NCI-H1105 (cell line): ENCODE measurements at places on chromosomes 1 and 21.

DNA sequence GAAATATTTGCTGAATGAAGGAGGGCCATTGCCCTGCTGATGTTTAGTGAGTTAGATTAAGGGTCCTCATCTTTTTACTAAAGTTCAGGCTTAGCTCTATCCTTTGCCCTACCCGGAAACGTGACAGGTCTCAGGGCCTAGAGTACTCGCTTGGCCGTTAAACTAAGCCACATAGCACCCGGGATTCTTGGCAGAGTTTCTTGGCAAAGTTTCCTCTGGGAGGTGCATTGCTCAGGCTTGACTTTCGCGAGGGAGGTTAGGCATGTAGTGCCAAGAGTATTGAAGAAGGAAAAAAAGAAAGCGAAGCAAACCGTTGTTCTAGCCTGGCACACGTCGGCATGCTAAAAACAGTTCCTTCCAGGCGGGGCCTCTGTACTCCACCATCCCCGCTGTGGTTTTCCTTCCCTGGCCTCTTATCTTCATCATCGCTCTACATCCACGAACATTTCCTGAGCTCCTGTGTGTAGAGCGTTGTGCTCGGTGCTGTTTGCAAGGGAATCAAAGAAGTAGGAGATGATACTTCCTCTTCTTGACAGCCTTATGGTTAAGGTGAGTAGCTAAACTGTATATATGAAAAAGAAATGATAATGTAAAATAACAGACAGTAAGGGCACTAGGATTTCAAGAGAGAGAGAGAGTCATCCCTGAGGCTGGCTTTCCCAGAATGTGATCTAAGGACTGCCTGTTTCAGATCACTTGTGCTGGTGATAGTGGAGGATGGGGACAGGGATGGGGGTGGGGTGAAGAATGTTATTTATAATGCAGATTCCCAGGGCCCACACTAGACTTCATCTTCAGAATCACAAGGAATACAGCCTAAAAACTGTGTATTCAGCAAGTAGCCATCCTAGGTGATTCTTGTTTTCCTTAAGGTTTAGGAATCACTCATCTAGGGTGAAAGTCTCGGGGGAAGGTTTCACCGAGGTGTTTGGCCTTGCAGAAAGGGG lies 18.8 kb downstream of the RNF220 start:
- DNase-seq: no peak

GRCh38 chr1:145707183-145707867 lies at the start of gene PDZK1:
Gene PDZK1 (minus strand): TSS chr1:145707368. CDS start chr1:145688021, 19,347 bp downstream.
- DNase-seq: no peak

- no peak for DNase-seq
Observed at GRCh38 chr1:118338936-118339335, 153.9 kb upstream of the SPAG17 start.

GRCh38 chr1:201069636-201070035 lies 42.6 kb downstream of the CACNA1S start:
- no peak for DNase-seq

GRCh38 chr1:119316870-119317416 lies 51.6 kb upstream of the HAO2 start:
- no peak for DNase-seq

- DNase-seq: no peak
Observed at GRCh38 chr1:9275567-9276034, 17.1 kb upstream of the SPSB1 start.

- no peak for DNase-seq
Observed at GRCh38 chr1:203451836-203452784, 23.5 kb upstream of the PRELP start.

DNA sequence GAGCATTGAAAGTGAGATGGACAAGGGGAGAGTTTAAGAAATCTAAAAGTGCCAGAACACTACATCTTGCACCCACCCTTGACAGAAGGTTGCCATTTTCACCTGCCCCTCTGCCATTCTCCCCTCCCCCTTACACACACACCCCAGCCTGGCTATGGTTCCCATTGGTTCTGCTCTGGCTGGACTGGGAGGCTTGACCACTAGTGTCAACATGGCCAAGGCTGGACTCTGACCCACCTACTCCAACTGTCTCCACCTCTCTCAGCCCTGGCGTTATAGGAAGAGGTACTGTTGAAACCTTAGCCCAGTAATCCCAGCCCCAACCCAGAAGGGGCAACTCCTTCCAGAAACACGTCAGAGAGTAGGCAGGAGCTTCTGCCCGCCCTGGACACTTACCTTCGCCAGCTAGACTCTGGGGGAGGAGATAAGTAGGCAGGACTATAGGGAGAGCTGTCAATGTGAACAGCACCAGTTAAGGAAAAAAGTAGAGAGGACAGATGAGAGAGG lies 4.5 kb downstream of the CRTC2 start:
- DNase-seq: no peak

DNA sequence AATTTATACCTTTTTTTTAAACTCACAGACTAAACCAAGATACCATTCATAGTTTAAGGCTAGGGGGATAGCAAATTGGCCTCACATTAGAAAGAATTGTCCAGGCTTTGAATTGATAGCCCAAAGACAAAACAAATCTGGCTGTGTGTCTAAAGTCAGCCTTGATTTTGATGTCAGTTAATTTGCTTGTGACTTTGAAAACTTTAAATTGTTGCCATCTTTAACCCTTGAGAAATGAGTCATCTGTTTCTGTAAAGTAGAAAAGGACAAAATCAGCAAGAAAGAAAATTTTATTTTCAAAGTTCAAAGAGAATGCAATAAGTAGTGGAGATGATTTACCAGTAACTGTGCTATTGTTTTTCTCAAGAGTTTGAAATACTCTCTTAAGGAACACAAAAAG lies 184.5 kb downstream of the RGS7 start:
- DNase-seq: no peak

GRCh38 chr21:41207401-41208375 lies 39.7 kb downstream of the BACE2 start:
- peak; percentile 5 for DNase-seq
